Mesenchymal stem cell (in vitro differentiated cells and primary cell): ENCODE measurements at places on chromosomes 7 and 10.

DNA sequence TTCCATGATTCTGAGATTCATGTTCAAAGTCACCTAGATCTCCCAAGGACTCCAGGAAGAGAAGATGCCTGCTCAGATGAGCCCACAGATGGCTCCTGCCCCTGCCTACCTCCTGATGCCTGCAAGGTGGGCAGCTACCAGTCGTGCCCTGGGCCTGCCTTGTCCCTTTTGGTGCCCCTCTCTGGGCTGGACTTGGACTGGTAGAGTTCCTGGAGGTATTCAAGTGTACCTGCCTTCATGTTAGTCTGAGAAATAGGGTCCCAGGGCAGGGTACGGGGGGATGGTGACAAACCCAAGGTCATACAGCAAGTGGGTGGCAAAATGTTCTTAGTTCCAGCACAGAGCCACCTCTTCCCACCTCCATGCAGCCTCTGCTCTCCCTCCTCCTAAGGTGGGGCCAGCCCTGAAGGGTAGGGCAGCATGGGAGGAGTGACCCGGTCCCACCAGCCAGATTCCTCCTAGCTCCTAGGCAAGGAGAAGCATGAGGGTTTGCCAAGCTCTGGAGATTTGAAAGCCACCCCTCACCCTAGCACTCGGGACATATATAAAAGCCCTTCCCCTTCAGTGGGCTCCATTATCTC is 80.8 kb upstream of the UNC5B start:
- no peak for DNase-seq

DNA sequence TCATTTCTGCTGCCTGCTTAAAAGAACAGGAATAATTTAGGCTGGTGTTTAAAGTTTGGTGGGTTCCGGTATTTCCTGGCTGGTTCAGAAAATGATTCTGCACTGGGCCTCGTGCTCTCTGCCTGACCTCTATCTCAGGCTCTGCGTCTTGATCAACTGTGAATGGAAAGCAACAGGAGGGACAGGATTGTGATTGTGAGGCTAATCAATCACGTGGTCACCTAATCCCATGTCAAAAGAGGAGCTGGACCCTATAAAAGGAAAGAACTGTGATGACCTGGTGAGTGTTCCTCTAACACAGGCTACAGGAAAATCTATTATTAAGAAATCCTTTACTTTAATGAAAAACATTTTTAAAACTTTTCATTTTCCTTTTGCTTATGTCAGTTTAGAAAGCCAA is at the start of gene DHX32:
Gene DHX32 (minus strand): TSS at position 101 of the 400 bp plus-strand sequence. CDS start 468 bp downstream, outside the sequence.
- DNase-seq: peak; percentile 47

- no peak for DNase-seq
Measured at GRCh38 chr10:52481986-52482555, 168.0 kb downstream of the DKK1 start.

DNA sequence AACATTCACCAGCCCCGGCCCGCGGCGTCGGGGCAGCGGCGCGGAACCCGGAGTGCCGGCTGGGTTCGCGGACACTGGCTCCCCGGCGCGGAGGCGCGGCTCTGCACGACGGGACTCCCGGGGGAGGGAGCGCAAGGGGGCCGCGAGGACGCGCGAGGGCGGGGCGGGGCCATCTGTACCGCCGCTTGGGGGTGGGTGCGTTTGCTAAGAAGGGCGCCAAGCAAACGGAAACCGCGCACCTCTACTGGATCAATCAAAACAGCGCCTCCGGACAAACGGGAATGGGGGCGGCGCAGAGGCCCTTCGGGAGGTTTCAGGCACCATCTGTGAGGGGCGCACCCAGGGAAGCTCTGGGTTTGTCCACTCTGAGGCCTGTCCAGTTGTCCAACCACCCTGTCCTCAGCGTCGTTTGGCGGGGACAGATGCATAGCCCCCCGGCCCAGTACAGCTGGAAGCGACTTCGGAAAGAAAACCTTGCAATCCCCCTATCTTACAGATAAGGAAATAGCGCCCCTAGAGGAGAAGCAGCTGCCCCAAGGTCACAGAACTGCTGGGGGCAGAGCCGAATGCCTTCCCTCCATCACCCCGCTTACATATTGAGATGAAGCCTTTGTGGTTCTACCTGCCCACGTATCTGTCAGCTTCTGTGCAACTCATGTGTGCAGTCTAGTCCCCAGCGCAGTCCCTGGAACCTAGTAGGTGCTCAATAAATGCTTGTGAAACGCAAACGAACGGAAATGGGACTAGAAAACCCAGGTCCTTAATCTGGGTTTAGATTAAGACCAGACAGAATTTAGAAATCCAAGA is 10.7 kb upstream of the SLIT1 start:
- DNase-seq: peak; percentile 66

DNA sequence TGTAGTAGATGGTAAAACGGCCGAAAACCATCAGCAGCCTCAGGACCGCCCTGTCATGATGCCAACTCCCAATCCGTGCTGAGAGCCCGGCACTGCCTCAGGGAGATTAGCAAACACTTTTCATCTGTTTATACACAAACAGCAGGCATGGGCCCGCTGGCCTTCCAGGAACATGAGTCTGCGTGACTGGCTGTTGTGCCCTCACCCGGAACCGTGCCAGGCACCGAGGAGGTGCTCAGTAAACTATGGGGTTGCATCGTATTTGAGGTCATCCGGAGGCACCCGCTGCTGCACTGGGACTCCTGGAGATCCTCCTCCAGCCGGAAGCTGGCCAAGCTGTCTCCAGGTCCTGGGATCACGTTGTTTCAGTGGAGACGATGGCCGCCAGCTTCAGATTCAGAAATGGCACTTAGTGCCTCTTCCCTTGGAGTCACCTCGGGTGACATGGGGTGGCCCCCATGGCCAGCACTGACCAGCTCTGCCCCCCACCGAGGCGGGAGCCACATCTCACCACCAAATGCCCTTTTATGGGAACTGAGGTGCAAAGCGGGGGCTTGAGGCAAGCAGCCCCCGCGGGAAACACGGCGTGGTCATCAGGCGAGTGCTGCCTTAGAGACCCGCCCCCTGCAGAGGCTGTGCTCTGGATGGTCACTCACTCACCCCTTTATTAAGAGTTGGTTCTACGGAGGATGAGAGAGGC is 585.9 kb downstream of the PTPRN2 start:
- DNase-seq: no peak
